ENCODE measurements at places on chromosomes 12 and 14.
A peak's percentile ranks its signal among the peaks of the same experiment; 100 is the strongest.

DNA sequence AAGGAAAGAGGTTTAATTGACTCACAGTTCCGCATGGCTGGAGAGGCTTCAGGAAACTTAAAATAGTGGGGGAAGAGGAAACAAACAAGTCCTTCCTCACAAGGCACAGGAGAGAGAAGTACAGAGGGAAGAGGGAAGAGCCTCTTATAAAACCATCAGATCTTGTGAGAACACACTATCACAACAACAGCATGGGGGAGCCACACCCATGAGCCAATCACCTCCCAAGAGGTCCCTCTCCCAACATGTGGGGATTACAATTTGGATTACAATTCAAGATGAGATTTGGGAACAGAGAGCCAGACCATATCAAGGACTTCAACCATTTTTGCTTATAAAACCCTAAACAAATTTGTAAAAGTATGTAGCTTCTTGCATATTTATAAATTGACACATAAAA, 45.8 kb downstream of the SLCO1C1 start:
- no peak for DNase-seq

DNA sequence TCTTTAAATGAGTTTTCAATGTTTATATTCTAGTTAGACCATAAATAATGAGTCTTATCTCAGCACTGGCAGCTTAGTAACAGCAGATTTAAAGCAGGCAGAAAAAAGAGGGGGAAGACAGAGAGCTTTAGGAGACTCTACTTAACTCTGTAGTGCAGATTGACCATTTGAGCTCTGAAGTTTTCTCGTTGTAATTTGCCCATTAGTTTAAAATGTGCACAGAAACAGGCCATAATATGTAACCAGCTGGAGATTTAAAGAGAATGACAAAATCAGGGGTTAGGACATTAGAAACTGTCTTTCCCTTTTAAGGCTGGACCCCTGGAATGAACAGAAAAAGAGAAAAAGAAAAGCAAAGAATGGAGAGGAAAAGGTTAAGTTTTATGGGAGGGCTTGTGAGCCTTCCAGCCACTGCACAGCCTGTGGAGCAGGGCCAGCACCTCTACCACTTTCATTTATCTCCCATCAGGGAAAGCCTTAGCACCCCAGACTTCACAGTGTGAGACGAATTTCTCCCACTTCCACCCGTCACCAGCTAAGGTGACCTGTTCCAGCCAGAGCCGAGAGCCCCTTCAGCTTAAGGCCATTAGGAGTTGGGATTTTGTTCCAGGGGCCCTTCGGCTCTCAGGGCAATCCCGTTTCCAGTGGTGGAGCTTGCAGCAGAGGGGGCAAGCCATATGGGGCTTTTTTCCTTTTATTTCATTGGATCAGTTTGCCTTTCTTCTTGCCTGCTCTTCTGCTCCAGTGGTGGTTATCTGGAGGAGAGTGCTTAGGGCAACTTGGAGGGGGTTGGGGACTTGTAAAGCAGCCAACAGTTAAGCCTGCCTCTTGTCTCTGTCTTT, 8.0 kb downstream of the IL22 start:
- no peak for DNase-seq

- no peak for DNase-seq
Measured at GRCh38 chr12:13074396-13075117, 28.9 kb downstream of the GSG1 start.

DNA sequence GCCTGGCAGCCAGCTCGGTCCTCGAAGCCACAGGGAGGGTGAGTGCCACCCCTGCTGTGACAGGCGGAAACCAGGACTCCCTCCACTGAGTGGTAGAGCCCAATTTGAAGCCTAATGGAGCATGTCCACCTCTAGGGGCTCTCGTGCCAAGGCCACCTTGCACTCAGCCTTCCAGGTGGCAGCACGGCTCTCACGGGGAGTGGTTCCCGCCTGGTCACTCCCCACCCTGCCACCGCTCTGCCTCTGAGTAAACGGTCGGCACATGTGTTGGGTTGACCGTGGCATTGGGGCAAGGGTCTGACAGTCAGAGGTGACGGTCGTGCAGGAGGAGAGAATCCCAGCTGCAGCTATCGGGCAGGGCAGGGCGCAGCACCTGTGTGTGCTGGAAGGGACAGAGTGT, 34.8 kb downstream of the IL31 start:
- DNase-seq: no peak

DNA sequence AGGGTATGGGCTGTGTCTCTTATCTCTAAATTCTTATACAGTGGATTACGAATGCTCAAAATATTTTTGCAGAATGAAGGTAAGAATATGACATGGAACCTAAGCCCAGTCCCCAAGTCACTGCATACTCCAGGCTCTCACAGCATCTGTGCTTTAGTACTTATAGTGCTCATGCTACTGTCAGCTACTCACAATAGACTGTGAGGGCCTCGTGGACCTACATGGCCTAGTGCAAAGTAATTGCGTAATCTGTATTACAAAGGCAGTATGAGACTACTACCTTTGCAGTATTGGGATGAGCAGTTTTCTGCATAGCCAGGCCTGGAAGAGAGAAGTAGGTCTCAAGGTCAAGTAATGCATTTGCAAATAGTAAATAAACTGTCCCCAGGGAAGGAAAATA, 27.9 kb downstream of the VWF start:
- no peak for DNase-seq

GRCh38 chr12:101696251-101697196, 916 bp upstream of the CHPT1 start:
- DNase-seq: peak; percentile 81

DNA sequence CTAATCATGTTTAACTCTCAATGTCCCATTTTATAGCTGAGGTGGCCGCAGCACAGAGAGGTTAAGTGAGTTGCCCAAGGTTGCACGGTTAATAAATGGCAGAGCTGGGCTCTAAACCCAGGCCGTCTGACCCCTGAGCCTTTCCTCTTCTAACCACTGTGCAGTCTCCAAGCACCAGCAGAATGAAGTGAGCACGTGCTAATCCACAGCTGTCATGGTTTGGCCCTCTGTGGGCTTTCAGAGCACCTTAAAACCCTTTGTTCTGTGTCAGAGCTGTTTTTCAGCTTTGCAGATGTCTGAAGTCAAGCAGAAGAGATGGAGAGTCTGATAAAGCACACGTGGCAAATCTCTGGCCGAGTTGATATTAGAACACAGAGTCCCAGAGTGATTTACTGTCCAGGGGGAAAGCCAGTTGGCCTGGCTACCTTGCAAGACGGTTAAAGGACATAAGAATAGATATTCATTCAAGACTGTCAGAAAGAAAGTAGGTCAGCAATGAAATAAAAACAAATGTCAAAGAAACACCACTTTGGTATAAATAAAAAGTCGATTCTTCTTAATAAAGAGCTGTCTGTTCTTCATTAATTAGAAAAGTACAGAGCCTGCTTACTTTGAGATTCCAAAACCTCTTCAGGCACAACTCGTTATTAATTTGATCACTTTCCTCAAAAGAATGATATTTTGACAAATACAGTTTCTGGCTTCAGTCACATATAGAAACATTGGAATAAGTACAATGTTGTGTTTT, 107.3 kb downstream of the CRADD start:
- no peak for DNase-seq

- no peak for DNase-seq
Measured at GRCh38 chr12:107480836-107481608, 204.6 kb upstream of the PWP1 start.

DNA sequence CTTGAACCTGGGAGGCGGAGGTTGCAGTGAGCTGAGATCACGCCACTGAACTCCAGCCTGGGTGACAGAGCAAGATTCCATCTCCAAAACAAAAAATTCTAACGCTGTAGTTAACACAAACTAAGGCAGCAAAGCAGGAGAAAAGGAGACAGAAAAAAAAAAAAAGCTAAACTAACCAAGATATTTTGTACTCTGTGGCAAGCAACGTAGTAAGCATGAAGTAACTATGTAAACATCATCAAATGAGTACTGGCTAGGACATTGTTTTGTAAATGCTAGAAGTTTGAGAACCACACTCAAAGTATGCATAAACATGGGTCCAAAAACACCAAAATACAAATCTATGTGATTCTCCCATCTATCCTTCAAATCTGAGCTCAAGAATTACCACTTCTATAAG, 44.2 kb downstream of the C2CD5 start:
- DNase-seq: no peak

DNA sequence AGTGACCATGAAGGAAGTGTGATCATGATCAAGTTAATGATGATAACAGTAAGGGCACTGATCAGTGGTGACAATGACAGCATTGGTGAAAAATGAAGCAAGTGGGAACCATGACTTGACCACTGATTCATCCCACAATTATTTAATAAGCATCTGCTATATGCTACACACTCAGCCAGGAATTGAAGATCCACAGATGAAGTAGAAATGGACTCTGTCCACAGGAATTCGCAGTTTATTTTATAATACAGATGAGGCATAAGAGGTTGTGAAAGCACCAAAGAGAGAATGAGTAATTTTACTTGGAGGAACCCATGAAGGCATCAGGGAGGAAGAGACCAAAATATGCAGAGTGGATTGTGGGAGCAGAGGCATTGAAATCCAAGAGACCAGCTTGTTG, 33.8 kb upstream of the SMUG1 start:
- no peak for DNase-seq

DNA sequence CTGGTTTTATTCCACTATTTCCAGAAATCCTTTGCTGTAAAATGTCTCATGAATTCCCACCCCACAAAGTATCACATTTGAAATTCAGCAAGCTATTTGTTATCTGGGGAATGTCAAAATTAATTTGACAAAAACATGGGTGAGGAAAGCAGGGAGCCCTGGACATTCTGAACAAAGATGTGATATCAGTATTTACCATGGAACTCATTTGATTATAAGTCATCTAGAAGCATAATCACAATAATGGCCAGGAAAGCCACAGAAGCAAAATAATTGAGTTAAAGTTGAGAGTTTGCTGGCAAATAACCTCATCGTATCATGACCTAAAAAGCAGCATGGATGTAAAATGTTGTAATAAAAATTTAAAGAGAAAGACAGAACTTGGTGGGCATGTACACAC, 96.1 kb downstream of the ANO6 start:
- DNase-seq: no peak

- no peak for DNase-seq
Measured at GRCh38 chr14:22143363-22143762, 445.7 kb downstream of the DAD1 start.

- no peak for DNase-seq
Measured at GRCh38 chr14:66085224-66085623, 400.9 kb upstream of the CCDC196 start.

DNA sequence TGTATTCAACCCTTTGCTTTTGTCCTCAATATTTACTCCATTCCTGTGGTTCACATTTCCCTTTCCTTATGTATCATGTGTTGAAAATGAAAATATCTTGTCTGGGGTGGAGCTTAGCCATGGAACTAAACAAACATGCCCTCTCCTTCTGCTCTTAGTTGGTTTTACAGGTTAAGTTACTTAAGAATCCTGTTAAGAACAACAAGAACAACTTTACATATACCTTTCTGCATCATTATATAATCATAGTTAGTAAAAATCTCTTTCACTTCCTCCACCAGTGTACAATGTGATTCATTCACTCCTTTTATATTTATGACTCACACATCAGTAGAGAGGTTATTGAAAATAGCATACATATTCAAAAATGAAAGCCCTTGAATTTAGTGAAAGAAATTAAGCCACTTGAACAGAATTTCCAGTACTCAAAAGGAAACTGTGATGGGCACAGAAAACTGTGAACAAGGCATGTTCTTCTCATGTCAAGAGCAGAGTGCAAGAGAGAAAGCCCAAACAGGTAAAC, 307.7 kb downstream of the CCDC91 start:
- no peak for DNase-seq

GRCh38 chr12:31536672-31537071, 54.3 kb downstream of the DENND5B start:
- DNase-seq: no peak

DNA sequence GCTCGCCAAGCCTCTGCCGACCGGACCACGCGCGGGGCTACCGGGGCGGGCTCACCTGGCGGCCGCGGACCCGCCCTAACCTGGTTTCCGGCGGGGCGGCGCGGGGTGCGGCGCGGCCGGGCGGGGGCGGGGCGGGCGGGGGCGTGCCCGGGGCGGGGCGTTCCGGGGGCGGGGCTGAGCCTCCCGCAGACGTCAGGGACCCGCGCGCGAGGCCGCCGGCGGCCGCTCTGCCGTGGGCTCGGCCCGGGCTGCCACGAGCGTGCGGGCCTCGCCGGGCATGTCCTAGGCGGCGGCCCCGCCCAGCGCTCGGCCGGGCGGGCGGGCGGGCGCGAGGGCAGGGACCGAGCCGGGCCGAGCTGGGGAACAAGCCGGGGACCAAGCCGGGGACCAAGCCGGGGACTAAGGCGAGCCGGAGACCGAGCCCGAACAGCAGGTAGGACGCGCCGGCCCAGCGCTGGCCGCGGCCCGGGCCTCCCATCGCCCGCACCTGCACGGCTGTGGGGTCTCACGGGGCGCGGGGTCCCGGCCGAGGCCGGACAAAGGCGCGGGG, at the start of gene CEP170B:
CEP170B (plus strand) TSS at position 188 of the 550 bp plus-strand sequence. CDS start 3,183 bp downstream, outside the sequence.
- peak; percentile 72 for DNase-seq

- DNase-seq: no peak
Measured at GRCh38 chr14:81535396-81536164, 1.9 kb upstream of the SEL1L start.

DNA sequence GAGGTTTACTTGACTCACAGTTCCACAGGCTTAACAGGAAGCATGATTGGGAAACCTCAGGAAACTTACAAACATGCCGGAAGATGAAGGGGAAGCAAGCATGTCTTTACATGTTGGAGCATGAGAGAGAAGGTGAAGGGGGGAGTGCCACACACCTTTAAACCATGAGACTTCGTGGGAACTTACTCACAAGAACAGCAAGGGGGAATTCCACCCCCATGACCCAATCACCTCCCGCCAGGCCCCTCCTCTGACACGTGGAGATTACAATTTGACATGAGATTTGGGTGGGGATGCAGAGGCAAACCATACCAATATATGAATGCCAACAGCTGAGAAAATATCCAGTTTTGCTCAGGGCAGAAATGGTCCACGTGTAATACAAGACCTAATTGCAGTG, 518.6 kb downstream of the VRK1 start:
- DNase-seq: no peak

DNA sequence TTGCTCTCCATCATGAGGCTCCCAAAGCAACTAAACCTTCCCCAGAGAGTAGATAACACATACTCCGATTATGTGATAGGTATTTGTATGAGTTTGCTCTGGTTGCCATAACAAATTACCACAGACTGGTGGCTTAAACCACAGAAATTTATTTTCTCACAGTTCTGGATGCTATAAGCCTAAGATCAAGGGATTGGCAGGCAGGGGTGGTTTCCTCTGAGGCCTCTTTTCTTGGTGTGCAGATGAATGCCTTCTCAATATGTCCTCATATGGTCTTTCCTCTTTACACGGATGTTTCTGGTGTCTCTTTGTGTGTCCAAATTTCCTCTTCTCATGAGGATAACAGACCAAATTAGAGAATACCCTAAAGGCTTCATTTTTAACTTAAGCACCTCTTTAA, 285.8 kb upstream of the GRIP1 start:
- DNase-seq: no peak

DNA sequence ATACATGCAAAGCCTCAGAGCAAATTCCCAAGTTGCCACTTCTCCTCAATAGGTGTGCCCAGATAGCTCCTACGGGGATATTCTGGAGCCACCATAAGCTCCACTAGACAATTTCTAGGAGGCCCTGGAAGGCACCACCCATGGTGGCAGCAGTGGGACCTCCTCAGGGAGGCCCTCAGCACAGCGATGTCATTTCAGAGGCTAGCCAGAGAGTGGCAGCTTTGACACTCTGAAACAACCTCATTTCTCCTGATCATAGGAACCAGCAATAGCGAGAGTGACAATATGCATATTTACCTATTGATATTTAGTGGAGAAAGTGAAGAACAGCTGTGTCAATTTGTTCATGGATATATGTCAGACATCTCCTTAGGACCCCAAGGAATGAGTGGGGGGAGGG, 612.3 kb downstream of the SOX5 start:
- DNase-seq: no peak

GRCh38 chr14:22849212-22849819, 12.9 kb downstream of the MMP14 start:
- DNase-seq: no peak
